CD4-positive, alpha-beta memory T cell (primary cell): ENCODE measurements at places on chromosomes 11 and 22.

DNA sequence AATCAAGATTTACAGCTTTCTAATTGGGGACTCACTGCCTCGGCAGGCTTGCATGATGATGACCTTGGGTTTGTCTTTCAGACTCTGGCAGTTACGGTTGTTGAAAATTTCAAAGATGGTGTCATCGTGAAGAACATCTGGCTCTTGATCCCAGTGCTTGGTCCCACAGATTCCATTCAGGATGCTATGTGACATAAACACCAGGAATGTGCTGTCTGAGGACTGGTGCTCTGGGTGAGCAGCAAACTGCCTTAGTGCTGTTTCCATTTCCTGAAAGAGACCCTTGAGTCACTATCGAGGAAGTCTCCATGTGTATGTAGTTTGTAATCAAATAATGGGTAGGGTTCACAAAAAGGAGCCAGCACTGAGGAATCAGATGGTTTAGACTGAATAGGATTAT lies 7.1 kb downstream of the CASP12 start:
- DNase-seq: no peak
- H3K4me3 ChIP-seq: no peak overlapping the region
- H3K36me3 ChIP-seq: no peaks in the 10 kb centered on the region
- no peaks in the 10 kb centered on the region for H3K4me1 ChIP-seq
- H3K27me3 ChIP-seq: no peaks in the 10 kb centered on the region

DNA sequence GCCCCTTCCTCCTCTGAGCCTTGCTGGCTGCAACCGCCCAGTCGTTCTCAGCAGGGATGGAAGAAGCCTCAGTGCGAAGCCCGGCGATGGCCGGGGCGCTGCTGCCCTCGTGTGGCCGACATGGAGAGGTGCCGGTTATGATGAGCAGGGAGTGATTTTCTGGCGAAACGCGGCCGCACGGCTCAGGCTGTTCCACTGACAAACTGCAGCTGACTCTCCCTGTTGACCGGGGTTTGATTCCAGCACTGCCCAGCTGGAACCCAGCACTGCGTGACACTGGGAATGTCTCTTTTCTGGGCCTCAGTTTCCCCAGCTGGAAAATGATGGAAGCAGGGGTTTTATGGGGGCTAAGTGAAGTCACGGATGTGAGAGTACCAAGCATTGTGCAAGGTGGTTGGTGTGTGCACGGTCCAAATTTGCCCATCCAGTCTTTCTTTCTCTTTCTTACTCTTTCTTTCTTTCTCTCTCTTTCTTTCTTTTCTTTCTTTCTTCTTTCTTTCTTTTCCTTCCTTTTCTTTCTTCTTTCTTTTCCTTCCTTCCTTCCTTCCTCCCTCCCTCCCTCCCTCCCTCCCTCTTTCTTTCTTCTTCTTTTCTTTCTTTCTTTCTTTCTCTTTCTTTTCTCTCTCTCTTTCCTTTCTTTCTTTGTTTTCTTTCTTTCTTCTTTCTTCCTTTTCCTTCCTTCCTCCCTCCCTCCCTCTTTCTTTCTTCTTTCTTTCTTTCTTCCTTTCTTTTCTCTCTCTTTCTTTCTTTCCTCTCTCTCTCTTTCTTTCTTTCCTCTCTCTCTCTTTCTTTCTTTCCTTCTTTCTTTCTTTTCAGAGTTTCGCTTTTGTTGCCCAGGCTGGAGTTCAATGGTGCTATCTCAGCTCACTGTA lies 25.8 kb upstream of the MPPED1 start:
- no peak overlapping the region for H3K27ac ChIP-seq
- no peaks in the 10 kb centered on the region for H3K36me3 ChIP-seq
- peak; percentile 66 for DNase-seq
- no peaks in the 10 kb centered on the region for H3K27me3 ChIP-seq

DNA sequence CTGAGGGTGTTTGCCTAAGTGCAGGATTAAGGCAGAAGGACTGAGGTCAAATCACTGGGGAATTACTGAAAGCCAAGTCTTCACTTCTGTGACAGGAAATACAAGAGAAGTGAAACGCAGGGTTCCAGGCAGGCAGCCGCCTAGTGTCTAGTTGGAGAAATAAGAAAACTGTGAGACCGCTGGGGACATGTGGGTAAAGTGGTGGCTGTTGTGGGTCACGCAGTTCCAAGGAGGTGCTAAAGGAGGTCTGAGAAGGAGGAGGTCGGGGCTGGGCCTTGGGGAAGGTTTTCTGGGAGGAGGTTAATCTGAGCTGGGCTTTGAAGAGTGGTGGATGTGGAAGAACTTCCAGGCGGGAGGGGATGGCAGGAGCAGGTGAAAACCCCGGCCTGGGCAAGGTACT lies 11.2 kb downstream of the MCM5 start:
- H3K36me3 ChIP-seq: peaks cover 77% of the 10 kb centered on the region
- no peaks in the 10 kb centered on the region for H3K4me1 ChIP-seq
- H3K27me3 ChIP-seq: no peaks in the 10 kb centered on the region
- no peak overlapping the region for H3K27ac ChIP-seq

- no peak overlapping the region for H3K4me3 ChIP-seq
- no peaks in the 10 kb centered on the region for H3K27me3 ChIP-seq
- no peaks in the 10 kb centered on the region for H3K4me1 ChIP-seq
- no peak overlapping the region for H3K27ac ChIP-seq
- H3K36me3 ChIP-seq: no peaks in the 10 kb centered on the region
These were observed 1.9 kb upstream of the ROBO4 start for GRCh38 chr11:124899383-124900145.

DNA sequence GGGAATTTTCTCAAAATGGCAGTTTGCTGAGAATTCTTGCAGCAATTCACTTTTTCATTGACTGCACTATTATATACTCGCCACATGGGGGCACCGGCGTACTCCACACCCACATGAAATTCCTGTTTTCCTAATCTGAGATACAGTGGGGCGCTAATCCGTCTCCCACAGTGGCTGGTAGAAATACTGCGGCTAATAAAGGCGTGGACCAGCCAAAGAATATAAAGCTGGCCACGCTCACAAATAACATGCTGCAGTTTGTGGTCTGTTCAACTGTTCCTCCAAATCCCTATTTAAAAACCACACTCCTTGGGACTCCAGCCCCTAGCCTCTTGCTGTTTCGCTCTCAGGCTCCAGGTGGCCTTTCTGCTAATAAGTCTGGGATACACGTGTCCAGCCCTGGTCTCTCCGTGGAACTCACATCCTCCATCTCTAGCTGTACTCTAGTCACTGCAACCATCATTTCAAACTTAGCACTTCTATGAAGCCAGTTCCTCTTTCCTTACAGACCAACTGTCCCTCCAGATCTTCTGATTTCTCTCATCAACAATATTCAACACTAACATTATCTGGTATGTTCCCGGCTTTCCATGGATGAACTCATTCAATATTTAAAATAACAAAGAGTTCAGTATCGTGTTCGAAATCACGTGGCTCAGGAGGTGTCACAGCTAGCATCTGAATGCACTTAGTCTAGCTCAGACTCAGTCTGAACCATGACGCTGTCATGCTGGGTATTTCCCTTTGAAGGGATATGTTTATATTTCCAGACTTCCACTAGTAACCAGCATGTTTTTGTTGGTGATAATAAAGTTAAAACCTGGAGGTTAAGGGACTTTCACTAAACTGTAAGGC lies 22.0 kb downstream of the TBRG1 start:
- H3K4me1 ChIP-seq: peaks cover 4% of the 10 kb centered on the region
- H3K27ac ChIP-seq: no peak overlapping the region
- no peaks in the 10 kb centered on the region for H3K36me3 ChIP-seq
- DNase-seq: peak; percentile 36
- H3K27me3 ChIP-seq: no peaks in the 10 kb centered on the region

GRCh38 chr11:16242806-16243205 lies 113.5 kb downstream of the SOX6 start:
- H3K27ac ChIP-seq: no peak overlapping the region
- no peak overlapping the region for H3K4me3 ChIP-seq
- DNase-seq: no peak
- H3K4me1 ChIP-seq: no peaks in the 10 kb centered on the region
- no peaks in the 10 kb centered on the region for H3K27me3 ChIP-seq

DNA sequence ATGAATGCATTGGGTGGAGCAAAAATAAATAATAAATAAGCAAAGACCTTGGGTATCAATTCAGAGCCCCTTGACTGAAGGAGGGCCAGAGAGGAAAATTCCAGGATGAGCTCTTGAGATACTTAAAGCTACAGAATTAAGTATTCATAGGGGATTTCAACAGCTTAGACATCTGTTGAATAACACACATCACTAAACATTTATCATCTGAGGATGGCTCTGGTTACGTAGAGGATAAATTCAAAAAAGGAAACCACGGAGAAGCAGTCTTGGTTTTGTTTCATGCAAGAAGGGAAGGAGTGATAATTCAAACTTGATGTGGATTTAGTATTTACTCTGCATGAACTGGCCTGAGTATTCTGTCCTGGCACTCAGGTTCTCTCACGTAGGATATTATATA lies 29.8 kb downstream of the ARHGAP42 start:
- H3K4me1 ChIP-seq: no peaks in the 10 kb centered on the region
- no peak overlapping the region for H3K27ac ChIP-seq
- no peaks in the 10 kb centered on the region for H3K27me3 ChIP-seq

GRCh38 chr11:92752122-92752521 lies 217.3 kb upstream of the MTNR1B start:
- no peak for DNase-seq
- H3K27ac ChIP-seq: no peak overlapping the region
- H3K4me1 ChIP-seq: no peaks in the 10 kb centered on the region
- H3K27me3 ChIP-seq: no peaks in the 10 kb centered on the region
- H3K36me3 ChIP-seq: no peaks in the 10 kb centered on the region

GRCh38 chr11:20197881-20198280 lies 37.6 kb upstream of the DBX1 start:
- H3K4me1 ChIP-seq: no peaks in the 10 kb centered on the region
- no peak for DNase-seq
- no peak overlapping the region for H3K27ac ChIP-seq
- H3K36me3 ChIP-seq: no peaks in the 10 kb centered on the region
- peaks cover 3% of the 10 kb centered on the region for H3K27me3 ChIP-seq
- no peak overlapping the region for H3K4me3 ChIP-seq

DNA sequence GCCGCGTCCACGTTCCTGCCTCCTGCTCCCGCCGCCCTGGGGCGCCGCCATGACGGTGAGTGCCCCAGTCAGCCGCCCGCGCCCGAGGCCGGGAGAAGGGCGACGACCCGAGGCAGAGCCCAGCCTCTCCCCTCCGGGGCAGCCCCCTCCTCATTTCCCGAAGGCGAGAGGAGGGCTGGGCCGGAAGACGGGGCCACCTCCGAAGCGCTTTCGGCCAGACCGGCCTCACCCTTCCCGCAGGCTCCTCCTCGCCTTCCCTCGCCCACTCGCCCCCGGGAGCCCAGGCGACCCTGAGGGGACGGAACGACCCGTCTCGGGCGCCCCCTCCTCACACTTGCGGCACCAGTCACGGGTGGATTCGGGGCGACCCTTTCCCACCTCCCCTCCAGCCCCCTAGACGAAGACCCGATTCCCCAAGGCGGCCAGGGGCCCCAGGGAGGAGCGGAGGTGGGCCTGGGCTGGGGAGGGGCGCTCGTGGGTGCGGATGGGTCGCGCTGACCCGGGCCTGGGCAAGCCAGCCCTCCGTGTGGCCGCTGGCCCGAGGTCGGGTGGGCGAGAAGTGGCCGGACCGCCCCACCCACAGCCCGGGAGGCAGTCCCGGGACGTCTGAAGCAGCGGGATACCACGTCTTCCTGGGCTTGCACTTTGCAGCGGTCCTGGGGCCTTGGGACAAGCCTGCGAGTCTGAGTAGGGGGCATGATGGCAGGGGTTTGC lies 49.7 kb downstream of the TRIOBP start:
- no peak for DNase-seq
- H3K27ac ChIP-seq: peak overlapping the region; percentile 60
- H3K4me3 ChIP-seq: peak overlapping the region; percentile 63
- H3K27me3 ChIP-seq: no peaks in the 10 kb centered on the region
- H3K4me1 ChIP-seq: peaks cover 22% of the 10 kb centered on the region
- H3K36me3 ChIP-seq: no peaks in the 10 kb centered on the region

DNA sequence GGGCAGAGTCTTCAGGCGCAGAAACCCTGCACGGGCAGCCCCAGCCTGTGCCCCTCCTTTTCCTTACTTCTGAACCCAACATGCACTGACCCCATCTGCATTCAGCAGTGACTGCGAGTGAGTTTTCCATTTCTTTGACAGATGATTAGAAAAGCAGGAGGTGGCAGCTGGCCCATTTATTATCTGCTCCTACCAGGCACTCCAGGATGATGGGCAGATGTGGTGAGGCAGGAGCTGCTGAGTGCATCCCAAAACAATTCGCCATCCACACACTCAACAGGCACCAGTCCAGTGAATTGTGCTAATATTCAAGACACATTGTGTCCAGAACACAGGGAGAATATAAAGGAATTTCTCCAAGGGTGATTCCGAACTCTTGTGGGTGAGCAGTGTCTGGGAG lies 208.5 kb downstream of the TENM4 start:
- H3K4me1 ChIP-seq: no peaks in the 10 kb centered on the region
- no peaks in the 10 kb centered on the region for H3K36me3 ChIP-seq
- DNase-seq: no peak
- H3K27me3 ChIP-seq: no peaks in the 10 kb centered on the region
- H3K27ac ChIP-seq: no peak overlapping the region

GRCh38 chr11:59918987-59919589 lies 19.1 kb upstream of the OOSP1 start:
- H3K36me3 ChIP-seq: no peaks in the 10 kb centered on the region
- no peak overlapping the region for H3K27ac ChIP-seq
- no peak overlapping the region for H3K4me3 ChIP-seq
- no peaks in the 10 kb centered on the region for H3K4me1 ChIP-seq
- DNase-seq: no peak

DNA sequence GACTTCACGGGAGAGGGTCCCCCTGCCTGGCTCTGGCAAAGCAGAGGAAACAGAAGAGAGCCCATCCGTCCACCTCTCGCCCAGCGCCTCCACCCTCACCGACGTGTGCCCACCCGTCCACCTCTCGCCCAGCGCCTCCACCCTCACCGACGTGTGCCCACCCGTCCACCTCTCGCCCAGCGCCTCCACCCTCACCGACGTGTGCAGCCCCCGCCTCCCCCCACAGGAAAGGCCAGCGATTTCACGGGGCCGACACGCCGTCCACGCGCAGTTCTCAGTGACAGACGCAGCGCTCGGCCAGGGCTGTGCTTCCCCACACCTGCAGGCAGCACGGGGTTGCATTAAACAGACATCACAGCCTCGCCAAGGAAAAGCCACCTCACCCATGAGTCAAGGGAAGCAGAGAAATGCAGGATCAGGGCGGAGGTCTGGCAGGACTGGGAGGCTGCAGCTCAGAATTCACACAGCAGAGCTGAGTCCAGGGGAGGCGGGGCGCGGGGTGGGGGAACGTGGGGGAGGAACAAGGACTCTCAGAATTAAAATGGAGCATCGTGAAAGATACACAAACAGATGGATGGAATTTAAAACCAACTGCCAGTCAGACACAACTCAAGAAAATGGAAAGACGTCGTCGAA lies 377.7 kb downstream of the BRD1 start:
- H3K4me1 ChIP-seq: no peaks in the 10 kb centered on the region
- DNase-seq: no peak
